Midbrain (tissue), 1 donor: ENCODE measurements at places on chromosomes 11 and 22.
A peak's percentile ranks its signal among the peaks of the same experiment; 100 is the strongest.

- no peak for DNase-seq
These were observed 208.0 kb downstream of the DSCAML1 start for GRCh38 chr11:117589063-117589462.

- DNase-seq, result no peak
These were observed 107.7 kb upstream of the CLMP start for GRCh38 chr11:123302751-123303195.

- DNase-seq, result no peak
These were observed 125.4 kb downstream of the LUZP2 start for GRCh38 chr11:24622262-24622661.

GRCh38 chr11:64007629-64008282 is 21.5 kb downstream of the OTUB1 start:
- peak; percentile 43 for DNase-seq
